Pulmonary artery endothelial cell (primary cell): ENCODE measurements at places on chromosomes 1 and 21. TPM values are rescaled to one million over a fixed set of nuclear protein-coding genes. Genes with fewer than 3 reads are reported as not detected.

DCST1 gene
- not detected in 2 replicates for total RNA-seq

BRDT gene
- total RNA-seq = not detected in 2 replicates

TSPAN1 gene
- 0.21 and 0.59 TPM in 2 replicates for total RNA-seq

SFN gene
- total RNA-seq = 0.13 and 0.42 TPM in 2 replicates
